NCI-H1694 treated with DMSO at 0.1 percent for 48 hours (cell line): ENCODE measurements at places on chromosomes 4 and X.

- no peak for DNase-seq
These were observed 278.3 kb downstream of the INPP4B start for GRCh38 chr4:142567620-142568451.

GRCh38 chr4:154415313-154415712 is 76.3 kb downstream of the DCHS2 start:
- DNase-seq: no peak

DNA sequence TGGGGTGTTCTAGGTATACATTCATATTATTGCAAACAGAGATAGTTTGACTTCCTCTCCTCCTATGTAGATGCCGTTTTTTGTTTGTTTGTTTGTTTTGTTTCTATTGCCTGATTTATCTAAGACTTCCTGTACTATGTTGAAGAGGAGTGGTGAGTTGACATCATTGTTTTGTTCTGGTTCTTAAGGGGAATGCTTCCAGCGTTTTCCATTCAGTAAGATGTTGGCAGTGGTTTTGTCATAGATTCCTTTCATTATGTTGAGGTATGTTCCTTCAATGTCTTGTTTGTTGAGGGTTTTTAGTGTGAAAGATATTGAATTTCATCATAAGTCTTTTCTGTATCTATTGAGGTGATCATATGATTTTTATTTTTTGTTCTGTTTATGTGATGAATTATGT is 401.6 kb upstream of the EPHA5 start:
- DNase-seq: no peak

DNA sequence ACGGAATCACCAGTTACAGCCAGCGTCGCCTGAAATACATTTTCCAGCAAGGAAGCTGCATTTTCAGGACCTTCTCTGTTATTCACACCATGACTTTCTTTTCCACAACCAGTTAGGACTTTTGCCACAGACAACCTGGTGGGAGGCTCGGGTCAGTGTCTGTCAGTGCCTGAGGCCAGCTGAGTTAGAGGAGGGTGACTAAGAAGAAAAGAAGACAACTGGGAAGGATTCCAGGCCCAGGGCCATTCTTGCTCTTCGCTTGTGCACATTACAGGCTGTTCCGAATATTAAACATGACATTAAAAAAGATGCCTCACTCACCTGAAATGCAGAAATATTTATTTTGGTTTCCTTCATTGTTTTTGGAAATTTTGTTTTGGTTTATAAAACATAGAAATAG is 21.4 kb upstream of the CENPU start:
- DNase-seq: no peak

DNA sequence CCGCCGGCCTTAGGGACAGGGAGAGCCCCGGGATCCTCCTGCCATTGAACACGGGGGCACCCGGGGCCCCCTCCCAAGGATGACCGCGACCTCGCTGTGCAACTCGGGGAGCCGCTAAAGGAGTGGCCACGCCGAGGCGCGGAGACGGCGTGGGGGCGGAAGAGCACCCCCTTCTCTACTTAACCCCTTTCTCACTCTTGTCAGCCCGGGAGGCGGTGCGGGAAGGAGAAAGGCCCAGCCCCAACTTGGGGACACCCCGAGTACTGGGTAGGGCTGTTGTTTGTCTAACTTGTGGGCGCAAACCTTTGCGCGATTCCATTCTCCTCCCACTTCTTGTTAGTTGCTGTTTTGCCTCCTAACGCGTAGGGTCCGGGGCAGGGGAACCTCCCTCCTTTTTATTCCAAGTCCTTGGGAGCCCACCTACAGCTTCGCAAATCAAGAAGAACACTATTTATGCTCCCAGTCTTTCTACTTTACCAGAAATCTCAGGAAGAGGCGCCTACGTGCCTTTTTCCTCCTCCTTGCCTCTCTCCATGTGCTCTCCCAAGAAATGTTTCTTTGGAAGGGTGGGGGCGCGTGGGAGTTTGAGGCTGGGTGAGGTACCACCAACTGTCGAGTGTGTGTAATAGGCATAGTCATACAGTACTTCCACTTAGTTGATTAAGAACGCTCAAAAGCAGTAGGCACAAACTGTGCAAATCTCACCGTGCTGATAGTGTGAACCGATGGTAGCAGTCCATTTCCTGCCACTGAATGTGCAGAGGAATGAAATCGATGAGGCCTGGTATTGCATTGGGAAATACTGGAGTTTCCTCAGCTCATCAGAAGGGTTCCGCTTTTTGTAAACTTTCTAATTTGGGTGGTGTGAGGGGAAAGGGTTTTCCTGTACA is 813 bp downstream of the DIAPH2 start:
- DNase-seq: no peak

DNA sequence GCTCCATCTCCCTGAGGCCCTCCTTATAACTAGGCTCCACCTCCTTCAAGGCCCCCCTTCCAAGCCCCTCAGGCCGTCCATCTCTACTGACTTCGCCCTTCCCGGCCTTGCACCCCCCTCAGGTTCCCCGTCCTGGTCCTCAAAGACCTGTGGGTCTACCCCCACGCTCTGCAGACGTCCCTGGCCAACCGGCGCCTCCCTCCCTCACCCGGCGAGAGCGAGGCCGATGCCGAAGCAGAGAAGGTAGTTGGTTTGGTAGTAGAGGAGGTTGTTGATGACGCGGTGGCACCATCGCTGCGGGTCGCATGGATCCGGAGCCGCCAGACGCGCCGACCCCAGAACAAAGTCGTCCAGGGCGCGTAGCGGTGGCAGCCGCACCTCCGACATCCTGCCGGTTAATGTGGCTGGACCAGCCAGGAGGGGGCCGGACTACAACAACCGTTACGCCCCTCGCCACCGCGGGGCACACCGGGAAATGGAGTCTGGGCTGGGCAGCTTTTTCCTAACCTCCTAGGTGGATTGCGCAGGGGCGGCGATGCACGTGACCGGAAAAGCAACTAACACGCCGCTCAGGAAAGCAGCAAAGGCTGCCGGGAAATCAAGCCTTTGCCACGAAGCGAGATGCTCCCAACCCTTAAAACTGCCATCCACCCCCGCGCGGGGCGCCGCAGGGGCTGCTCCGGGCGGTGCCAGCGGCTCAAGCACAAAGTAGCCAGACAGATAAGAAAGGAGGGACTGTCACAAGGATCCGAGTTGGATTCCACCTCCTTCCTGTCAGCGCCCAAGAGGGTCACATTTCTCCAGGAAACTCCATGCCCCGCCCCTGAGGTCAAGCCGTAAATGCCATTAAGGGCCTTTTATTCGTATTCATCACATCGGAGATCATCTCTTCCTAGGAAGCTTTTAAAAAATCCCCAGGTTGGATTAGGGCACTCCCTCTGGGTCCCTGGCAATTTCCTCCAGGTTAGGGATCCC is at the start of gene PRAF2:
PRAF2 (minus strand) TSS at position 402 of the 975 bp plus-strand sequence; CDS start at position 387, 15 bp downstream.
- peak; percentile 80 for DNase-seq
